ENCODE measurements at places on chromosomes 6 and 20.

GRCh38 chr6:105952772-105953690 lies 133.1 kb upstream of the PRDM1 start:
- H3K36me3 ChIP-seq, result no peaks in the 10 kb centered on the region
- H3K4me1 ChIP-seq, result no peaks in the 10 kb centered on the region
- no peaks in the 10 kb centered on the region for H3K27me3 ChIP-seq
- no peak overlapping the region for H3K27ac ChIP-seq
- no peak for DNase-seq

GRCh38 chr20:39070484-39071231 lies 108.5 kb downstream of the DHX35 start:
- DNase-seq, result no peak
- no peak overlapping the region for H3K4me3 ChIP-seq
- H3K36me3 ChIP-seq, result no peaks in the 10 kb centered on the region
- no peaks in the 10 kb centered on the region for H3K4me1 ChIP-seq
- H3K27me3 ChIP-seq, result peaks cover 4% of the 10 kb centered on the region

DNA sequence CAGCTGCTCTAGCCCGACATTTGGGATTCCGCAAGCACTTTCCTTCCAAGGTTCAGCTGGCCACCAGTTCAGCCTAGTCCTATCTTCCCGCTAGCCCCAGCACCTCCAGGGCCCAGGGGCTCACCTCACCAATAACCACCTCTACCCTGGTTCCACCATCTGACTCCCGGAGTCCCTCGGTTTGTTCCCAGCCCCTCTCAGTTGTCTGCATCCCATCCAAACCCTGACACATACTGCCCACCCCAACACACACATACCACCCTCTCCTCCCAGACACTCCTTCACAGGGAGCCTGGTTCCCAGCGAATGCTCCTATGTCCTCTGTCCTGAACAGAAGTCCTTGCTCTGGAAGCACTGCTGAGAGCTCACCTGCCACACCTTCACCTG lies 418 bp downstream of the TNXB start:
- H3K27me3 ChIP-seq, result peaks cover 13% of the 10 kb centered on the region
- peaks cover 19% of the 10 kb centered on the region for H3K36me3 ChIP-seq
- peak overlapping the region; percentile 44 for H3K4me3 ChIP-seq
- peak overlapping the region; percentile 53 for H3K27ac ChIP-seq

GRCh38 chr6:88105741-88106340 lies 58.2 kb downstream of the SPACA1 start:
- H3K27ac ChIP-seq, result no peak overlapping the region
- no peaks in the 10 kb centered on the region for H3K36me3 ChIP-seq
- H3K4me3 ChIP-seq, result no peak overlapping the region
- H3K27me3 ChIP-seq, result no peaks in the 10 kb centered on the region

GRCh38 chr20:41738604-41739206 lies 120.5 kb upstream of the CHD6 start:
- no peak overlapping the region for H3K27ac ChIP-seq
- H3K4me1 ChIP-seq, result no peaks in the 10 kb centered on the region
- H3K36me3 ChIP-seq, result no peaks in the 10 kb centered on the region
- no peak overlapping the region for H3K4me3 ChIP-seq

- no peak overlapping the region for H3K27ac ChIP-seq
- H3K27me3 ChIP-seq, result no peaks in the 10 kb centered on the region
- peaks cover 23% of the 10 kb centered on the region for H3K36me3 ChIP-seq
- H3K4me3 ChIP-seq, result no peak overlapping the region
- H3K4me1 ChIP-seq, result peaks cover 40% of the 10 kb centered on the region
Observed at GRCh38 chr6:158411998-158412397, 99.7 kb downstream of the TULP4 start.

DNA sequence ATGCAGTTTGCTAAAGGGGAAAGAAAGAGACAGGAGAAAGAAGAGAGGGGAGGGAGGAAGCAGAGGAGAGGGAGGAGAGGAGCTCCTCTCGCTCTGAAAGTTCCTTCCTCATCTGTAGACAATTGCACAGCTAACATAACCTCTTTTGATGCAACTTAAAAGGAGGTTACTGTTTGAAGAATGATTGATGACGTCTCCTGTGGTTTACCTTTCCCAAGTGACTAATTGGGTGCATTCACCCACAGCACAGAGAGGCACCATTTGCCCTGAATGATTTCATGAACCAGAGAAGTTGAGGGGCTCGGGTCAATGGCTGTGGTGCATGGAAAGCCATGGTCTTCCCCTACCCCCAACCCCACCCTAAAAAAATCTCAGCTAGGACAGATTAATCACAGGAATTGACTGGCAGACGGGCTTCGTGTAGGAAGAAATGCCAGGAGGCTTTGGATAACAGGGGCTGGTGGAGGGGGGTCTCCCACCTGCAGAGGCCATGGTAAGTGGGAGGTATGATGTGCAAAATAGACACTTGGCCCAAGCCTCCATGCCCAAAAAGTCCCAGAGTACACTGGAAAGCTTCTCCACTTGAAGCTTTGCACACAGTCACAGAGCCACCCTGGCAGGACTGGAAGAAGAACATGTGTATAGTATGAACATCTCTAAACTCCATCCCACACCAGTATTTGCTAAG lies 213.7 kb downstream of the ANKRD60 start:
- no peaks in the 10 kb centered on the region for H3K36me3 ChIP-seq
- peaks cover 31% of the 10 kb centered on the region for H3K4me1 ChIP-seq
- H3K27me3 ChIP-seq, result peaks cover 2% of the 10 kb centered on the region
- DNase-seq, result no peak

- no peak overlapping the region for H3K4me3 ChIP-seq
- DNase-seq, result no peak
- H3K36me3 ChIP-seq, result no peaks in the 10 kb centered on the region
- H3K4me1 ChIP-seq, result peaks cover 12% of the 10 kb centered on the region
- H3K27me3 ChIP-seq, result no peaks in the 10 kb centered on the region
- no peak overlapping the region for H3K27ac ChIP-seq
Observed at GRCh38 chr6:166864333-166864732, 92.0 kb downstream of the RNASET2 start.

DNA sequence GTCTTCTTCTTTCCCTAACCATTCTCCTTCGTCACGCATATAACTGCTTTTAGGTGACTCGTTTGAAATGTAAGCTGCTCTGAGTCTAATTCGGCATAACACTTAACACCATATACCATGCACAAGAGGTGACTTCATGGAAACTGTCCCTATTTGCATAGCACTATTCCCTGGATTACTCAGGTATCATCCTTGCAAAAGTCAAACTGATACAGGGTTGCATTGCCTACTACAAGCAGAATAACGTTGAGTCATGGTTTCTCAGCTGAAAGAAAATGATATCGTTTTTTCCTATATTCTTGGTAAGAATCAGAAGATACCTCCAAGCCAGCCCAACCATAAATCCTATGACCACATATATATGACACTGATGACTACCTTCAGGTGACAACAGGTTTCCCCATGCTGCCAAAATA lies 227.5 kb downstream of the ATXN1 start:
- no peak for DNase-seq
- no peak overlapping the region for H3K4me3 ChIP-seq
- no peaks in the 10 kb centered on the region for H3K36me3 ChIP-seq
- H3K27me3 ChIP-seq, result no peaks in the 10 kb centered on the region

GRCh38 chr20:63969838-63970713 lies at the start of gene ZNF512B:
TSS of gene ZNF512B (minus strand) at chr20:63969930. CDS start at chr20:63967950, 1,980 bp downstream.
- H3K36me3 ChIP-seq, result peaks cover 15% of the 10 kb centered on the region
- no peak within 1 kb of the TSS for H3K27ac ChIP-seq
- peaks cover 17% of the 10 kb centered on the region for H3K4me1 ChIP-seq
- H3K27me3 ChIP-seq, result peaks cover 3% of the 10 kb centered on the region
- peak within 1 kb of the TSS; percentile 90 for H3K4me3 ChIP-seq

GRCh38 chr6:134533991-134534390 lies 216.1 kb upstream of the SGK1 start:
- H3K27ac ChIP-seq, result no peak overlapping the region
- no peak for DNase-seq
- H3K4me1 ChIP-seq, result peaks cover 14% of the 10 kb centered on the region
- no peak overlapping the region for H3K4me3 ChIP-seq

DNA sequence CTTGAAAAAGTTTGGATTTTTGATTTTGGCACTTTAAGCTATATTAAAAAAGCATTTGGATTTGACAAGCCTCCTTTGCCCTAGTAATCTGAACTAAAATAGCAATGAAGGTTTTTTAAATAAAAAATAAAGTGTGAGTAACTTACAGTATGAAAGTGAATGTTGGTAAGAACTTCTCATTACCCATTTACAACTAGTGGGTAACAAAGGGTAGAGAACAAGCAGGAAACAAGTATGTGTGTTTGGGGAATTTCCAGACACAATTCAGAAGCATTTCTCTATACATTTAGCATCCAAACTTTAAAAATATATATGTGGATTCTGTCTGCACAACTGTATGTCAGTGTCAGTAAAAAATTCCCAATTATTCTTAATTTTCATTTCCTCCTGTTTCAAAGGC lies 2.9 kb downstream of the TMEM30A start:
- peak overlapping the region; percentile 85 for H3K4me3 ChIP-seq
- no peak for DNase-seq
- H3K27ac ChIP-seq, result peak overlapping the region; percentile 86
- H3K27me3 ChIP-seq, result no peaks in the 10 kb centered on the region
- H3K36me3 ChIP-seq, result peaks cover 9% of the 10 kb centered on the region

- no peak for DNase-seq
- H3K4me1 ChIP-seq, result peaks cover 20% of the 10 kb centered on the region
- no peaks in the 10 kb centered on the region for H3K36me3 ChIP-seq
- peak overlapping the region; percentile 67 for H3K27ac ChIP-seq
- H3K4me3 ChIP-seq, result peak overlapping the region; percentile 95
Observed at GRCh38 chr6:138107752-138108592, 753 bp upstream of the PERP start.

- no peaks in the 10 kb centered on the region for H3K27me3 ChIP-seq
- DNase-seq, result no peak
- no peak overlapping the region for H3K4me3 ChIP-seq
- peaks cover 6% of the 10 kb centered on the region for H3K4me1 ChIP-seq
- no peaks in the 10 kb centered on the region for H3K36me3 ChIP-seq
Observed at GRCh38 chr6:143607168-143607567, 70.6 kb upstream of the PHACTR2 start.

DNA sequence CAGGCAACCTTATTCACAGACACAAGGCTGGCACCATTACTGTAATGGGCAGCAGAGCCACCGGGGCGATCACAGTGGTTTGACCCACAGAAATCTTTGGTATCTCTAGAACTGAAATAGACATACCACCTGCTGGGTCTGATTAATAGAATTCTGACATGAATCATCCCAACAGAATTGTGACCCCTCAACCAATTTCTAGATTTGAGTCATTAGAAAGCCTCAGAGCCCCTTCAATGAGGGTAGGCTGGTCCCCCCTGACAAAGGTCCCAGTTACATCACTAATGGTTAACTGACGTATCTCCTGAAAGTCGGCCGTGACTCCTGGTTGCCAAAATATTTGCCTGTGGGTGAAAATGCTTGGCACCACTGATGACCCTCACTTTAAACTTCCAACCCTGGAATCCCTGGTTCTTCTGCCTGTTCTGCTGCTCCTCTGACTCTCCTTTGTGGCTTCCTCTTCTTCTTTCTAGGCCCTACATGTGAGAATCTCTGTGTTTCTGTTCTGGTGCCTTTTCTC lies 124.9 kb upstream of the ARID1B start:
- H3K4me1 ChIP-seq, result peaks cover 16% of the 10 kb centered on the region
- peaks cover 8% of the 10 kb centered on the region for H3K27me3 ChIP-seq
- no peak for DNase-seq
- peaks cover 10% of the 10 kb centered on the region for H3K36me3 ChIP-seq
- no peak overlapping the region for H3K27ac ChIP-seq

GRCh38 chr6:71190809-71191208 lies 97.8 kb upstream of the OGFRL1 start:
- no peaks in the 10 kb centered on the region for H3K27me3 ChIP-seq
- no peak overlapping the region for H3K27ac ChIP-seq
- no peak overlapping the region for H3K4me3 ChIP-seq
- DNase-seq, result no peak
- H3K36me3 ChIP-seq, result no peaks in the 10 kb centered on the region

- no peaks in the 10 kb centered on the region for H3K36me3 ChIP-seq
- H3K4me3 ChIP-seq, result no peak overlapping the region
- peak; percentile 84 for DNase-seq
- no peak overlapping the region for H3K27ac ChIP-seq
- no peaks in the 10 kb centered on the region for H3K4me1 ChIP-seq
- peaks cover 2% of the 10 kb centered on the region for H3K27me3 ChIP-seq
Observed at GRCh38 chr20:59087829-59088433, 45.3 kb upstream of the PRELID3B start.

- DNase-seq, result no peak
- no peak overlapping the region for H3K4me3 ChIP-seq
- H3K4me1 ChIP-seq, result peaks cover 8% of the 10 kb centered on the region
- H3K36me3 ChIP-seq, result no peaks in the 10 kb centered on the region
Observed at GRCh38 chr6:107820338-107821261, 3.5 kb downstream of the SCML4 start.
